ENCODE measurements at places on chromosomes 1 and 21.

DNA sequence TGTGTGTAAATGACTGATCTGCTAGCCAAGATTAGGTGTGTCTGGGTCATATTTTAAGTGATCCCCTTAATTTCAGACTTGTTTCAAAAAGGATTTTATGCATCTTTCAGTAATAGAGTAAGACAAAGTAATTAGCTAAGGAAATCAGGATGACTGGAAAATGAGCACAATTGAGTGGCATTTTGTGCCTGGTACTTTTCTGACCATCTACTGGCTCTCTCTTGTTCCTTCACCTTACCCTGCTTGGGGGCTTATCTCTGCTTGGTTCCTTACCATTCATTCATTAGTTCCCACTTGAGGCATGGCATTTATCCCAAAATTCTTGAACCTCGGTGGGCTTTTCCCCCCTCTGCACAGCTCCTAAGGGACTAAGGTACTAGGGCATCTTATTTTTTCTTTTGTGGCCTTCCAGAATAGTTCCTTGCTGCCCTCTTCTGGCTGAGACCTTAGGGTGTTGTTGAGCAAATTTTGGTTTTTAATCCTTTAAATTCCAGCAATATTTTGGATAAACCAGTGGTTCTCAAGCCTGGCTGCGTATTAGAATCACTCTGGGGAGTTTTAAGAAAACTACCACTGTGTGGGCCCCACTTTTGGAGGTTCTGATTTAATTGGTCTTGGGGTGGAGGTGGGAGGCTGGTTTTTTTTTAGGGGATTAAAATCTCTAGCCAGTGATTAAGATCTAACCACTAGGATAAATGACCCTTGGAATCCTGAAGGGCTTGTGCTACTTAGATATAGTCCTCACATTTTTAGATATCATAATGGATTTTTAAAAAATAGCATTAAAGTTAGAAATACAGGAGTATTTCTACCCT, 50.8 kb downstream of the HS2ST1 start:
- DNase-seq: peak; percentile 55

DNA sequence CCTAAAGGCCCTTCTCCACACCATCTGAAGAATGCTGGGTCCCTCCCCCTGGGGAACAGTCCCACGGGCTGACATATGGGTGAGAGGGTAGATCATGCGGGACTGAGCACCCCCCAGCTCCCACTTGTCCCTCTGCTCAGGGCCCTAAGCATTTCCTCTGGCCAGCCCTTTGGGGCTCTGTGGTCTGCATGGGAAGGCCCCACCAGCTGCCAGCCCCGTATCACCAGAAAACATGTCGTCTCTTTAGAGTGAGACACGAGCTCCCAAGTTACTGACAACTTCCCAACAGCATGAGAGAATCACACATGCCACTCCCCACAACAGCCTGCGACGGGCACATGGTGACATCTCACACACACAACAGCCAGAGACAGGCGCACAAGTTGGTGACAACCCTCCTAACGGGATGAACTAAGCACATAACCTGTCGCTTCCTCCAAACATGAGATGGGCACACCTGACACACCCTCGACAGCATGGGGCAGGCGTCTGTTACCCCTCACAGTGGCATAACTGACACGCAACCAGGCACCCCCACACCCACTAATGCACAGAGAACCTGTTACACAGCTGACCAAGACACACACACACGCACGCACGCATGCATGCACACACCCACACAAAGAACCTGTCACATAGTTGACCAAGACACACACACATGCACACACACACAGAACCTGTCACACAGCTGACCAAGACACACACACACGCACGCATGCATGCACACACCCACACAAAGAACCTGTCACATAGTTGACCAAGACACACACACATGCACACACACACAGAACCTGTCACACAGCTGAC, 41.2 kb downstream of the AHDC1 start:
- DNase-seq: no peak

GRCh38 chr1:164641353-164641730, 82.4 kb downstream of the PBX1 start:
- peak; percentile 44 for DNase-seq

GRCh38 chr1:17265162-17265561, 16.3 kb downstream of the PADI3 start:
- DNase-seq: peak; percentile 68

DNA sequence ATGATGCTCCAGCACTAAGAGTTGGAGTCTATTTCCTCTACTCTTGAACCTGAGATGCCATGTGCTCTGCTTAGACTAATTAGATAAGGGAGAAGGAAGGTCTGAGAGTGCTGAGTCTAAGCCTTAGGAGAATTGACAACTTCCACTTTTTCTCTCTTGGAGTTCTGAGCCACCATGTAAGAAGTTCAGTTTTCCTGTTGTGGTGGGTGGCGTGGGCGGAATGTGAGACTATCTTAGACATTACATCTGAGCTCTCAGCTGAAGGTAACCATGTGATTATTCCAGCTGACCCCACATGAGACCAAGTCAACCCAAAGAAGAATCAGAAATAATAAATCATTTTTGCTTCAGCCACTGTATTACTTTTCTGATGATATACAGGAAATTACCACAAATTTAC, 404.5 kb upstream of the LRRC7 start:
- DNase-seq: no peak

DNA sequence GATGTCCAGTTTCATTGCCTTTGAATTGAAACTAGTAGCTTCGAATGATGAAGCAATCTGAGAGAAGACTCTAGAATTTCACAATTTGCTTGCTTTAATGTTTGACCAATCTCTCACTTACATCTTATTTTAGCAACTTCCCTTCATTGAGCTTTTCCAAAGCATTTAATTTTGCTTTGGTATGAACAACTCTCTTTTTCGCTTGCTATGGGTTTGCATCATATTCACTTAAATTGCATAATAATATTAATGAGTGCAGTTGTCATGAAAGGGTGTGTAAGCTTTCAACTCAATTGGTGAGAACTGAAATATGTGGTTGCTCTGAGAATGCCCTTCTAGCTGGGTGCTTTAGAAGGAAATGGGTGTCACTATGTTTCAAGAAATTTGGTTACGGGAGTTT, 309.2 kb downstream of the HLX start:
- DNase-seq: no peak

DNA sequence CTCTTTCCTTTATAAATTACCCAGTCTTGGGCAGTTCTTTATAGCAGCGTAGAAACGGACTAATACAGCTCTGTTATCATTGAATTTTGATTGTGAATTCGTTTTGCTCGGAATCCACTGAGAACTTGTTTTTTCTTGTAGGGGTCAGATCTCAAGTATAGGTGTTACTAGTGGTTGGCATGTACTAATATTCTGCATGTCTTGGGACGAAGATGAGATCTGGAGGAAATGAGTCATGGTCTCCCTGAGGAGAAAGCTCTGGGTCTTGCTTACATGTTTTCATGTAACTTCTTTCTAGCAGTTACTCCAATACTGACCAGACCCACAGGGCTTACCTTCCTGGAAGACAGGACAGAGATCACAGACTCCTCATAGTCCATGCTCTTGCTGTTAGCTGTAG, 30.3 kb downstream of the ZSCAN20 start:
- peak; percentile 50 for DNase-seq

DNA sequence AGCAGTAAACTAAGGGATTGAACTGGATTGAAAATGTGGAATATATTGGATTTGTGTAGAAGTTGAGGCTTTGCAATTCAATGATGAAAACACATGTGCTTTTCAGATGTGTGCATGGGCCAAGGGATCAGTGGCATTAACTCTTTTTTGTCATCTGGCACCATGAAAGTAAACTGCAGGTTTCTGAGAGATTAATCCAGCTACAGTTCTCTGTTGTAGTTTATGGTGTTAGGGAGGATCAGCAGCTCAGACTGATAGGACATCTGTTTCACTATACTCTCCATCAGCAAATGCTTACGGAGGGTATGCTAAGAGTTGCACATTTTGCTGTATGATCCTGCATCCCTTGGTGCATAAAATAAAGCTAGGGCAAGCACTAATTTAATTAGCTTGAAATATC, 82.6 kb downstream of the C1orf21 start:
- DNase-seq: no peak

GRCh38 chr1:17667641-17668040, 87.5 kb upstream of the ACTL8 start:
- no peak for DNase-seq

DNA sequence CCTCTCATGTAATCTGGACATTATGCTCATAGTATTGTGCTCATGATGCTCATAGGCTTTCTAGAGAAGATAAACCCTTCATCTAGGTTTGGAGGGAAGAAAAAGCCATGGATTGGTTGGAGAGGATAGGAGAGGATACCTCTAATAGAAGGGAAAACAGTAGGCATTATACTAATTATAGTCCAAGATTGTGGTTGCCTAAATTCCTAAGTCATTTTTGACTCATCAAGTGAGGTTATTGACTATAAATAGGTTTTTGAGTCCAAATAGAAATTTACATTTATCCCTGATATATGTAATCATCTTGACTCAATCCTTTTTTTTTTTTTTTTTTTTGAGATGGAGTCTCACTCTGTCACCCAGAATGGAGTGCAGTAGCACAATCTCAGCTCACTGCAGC, 5.0 kb downstream of the SYT11 start:
- DNase-seq: peak; percentile 60

- no peak for DNase-seq
These were observed 43.7 kb downstream of the MRPL39 start for GRCh38 chr21:25563361-25564116.

GRCh38 chr1:65141394-65141793, 6.6 kb upstream of the AK4 start:
- DNase-seq: peak; percentile 26

DNA sequence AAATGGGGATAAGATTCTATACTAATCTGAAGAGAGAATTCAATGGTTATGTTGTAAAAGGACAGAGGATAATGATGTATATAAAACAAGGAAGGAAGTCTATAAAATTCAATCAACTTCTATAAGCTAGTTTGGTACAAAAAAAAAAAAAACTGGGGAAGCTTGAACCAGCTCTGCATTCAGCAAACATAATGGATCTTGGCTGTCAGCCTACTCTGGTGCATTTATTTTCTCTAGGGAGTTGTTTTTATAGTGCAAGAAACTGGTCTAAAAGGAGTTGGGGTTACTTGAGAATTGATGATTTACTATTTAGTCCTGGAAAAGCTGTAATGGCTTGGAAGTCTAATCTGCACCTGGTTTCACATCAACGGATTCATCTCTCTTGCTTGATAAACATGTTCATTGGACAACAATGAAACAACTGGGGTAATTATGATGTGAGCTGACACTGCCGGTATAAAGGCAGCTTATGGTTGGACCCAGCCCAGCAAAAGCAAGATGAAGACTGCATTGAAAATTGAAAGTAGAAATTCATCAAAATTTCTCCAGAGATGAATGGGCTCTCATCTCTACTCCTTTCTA, 199.4 kb upstream of the NRIP1 start:
- DNase-seq: no peak

- DNase-seq: peak; percentile 1
These were observed 233.1 kb downstream of the PAPPA2 start for GRCh38 chr1:176696109-176696508.

DNA sequence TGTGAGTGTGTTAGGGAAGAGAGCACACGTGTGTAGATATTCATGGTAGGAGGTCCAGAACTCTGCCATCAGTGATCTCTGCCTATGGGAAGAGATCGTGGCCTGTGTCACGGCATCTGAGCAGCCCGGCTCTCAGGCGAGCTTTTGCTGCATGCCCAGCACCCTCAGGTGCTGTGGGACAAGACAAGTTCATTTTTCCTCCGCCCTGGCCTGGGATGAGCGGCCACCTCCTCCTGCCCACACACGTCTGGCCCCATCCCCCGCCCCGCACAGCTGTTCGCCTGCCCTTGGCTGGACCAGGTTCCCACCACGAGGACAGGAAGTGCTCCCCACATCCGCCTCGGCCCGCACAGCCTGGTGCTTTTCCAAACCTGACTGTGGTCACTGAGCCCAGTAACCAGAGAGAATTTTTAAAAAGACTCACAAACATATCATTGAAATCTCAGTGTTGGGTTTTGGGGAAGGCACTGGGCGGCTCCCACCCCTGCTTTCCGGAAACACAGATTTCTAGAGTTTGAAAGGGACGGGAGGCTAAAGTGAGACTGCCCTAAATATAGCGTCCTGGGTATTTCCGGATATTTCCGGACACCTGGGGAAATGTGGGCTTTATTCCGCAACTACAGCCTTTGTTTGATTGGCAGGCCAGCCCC, 18.0 kb downstream of the BMP8A start:
- DNase-seq: peak; percentile 49

DNA sequence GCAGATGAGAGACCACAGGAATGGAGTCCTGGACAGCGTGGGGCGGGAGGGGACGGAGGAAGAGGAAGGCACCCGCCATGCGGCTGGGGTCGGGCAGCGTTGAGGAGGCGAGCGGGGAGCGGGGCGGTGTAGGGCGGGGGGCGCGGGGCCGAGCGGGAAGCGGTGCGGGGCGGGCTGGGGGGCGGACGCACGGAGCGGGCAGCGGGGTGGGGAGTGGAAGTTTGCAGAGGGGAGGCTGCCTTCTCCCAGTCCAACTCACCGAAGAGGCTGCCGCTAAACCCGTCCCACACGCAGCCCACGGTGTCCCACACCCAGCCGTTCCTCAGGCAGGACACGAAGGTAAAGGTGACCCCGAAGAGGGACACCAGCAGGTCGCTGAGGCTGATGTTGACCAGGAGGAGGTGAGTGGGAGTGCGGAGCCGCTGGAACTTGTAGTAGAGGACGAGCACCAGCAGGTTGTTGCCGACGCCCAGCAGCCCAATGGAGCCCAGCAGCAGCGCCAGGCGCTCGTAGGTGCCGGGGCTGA, 483 bp downstream of the CHML start:
- peak; percentile 61 for DNase-seq

DNA sequence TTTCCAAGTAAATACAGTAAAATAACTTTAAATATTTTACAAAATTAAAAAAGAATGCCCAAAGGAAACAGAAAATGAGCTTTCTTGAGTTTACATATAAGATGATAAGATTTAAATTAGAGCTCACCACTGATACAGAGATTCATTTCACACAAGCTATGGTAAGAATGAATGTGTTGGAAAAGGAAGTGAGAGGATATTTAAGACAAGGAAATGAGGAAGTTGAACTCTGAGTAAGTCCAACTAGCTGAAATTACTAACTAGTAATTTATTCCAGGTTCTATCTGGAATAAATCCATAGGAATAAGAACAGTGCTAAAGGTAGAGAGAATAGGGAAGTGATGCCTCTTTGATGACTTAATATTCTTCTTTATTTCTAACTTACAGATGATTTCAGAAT, 42.4 kb downstream of the FNBP1L start:
- DNase-seq: no peak
